ENCODE measurements at places on chromosomes 11 and 22.
A peak's percentile ranks its signal among the peaks of the same experiment; 100 is the strongest.

DNA sequence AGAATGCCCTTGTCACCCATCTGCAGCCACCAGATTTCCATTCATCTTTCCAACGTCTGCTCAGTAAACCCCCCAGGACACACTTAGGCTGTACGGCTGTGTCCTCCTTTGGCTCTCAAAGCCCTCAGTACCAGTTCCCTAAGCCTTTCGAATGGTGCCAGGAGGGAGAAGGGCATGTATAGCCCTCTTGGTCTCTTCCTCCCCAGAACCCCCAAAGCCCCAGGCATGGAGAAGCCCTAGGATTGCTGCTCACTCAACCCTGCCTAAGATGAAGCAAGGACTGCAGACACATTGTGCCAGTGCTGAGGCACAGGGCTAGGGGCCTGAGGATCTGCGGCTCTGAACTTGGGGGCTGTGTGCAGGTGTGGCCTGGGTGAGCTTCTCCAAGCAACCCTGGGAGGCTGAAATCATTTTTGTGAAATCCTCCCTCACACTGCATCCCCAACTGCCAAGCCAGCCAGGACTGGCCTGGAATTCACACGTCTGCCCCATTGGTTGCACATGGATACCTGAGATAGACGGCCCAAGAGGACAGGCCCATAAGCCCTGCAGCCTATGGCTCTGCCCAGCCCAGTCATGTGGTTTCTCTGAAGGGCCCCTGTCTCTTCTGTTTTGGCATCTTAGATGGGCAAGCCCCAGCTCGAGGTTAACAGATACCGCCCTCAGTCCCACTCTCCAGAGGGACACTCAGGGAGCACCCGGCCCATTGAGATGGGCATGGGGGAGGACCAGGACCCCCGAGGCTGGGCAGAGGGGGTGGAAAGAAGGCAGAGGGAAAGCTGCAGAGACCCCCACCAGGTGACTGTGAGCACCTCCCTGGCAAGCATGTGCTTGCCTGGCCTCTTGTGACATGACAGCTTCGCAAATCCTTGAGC lies 34.0 kb downstream of the KCNQ1OT1 start:
- DNase-seq = no peak

DNA sequence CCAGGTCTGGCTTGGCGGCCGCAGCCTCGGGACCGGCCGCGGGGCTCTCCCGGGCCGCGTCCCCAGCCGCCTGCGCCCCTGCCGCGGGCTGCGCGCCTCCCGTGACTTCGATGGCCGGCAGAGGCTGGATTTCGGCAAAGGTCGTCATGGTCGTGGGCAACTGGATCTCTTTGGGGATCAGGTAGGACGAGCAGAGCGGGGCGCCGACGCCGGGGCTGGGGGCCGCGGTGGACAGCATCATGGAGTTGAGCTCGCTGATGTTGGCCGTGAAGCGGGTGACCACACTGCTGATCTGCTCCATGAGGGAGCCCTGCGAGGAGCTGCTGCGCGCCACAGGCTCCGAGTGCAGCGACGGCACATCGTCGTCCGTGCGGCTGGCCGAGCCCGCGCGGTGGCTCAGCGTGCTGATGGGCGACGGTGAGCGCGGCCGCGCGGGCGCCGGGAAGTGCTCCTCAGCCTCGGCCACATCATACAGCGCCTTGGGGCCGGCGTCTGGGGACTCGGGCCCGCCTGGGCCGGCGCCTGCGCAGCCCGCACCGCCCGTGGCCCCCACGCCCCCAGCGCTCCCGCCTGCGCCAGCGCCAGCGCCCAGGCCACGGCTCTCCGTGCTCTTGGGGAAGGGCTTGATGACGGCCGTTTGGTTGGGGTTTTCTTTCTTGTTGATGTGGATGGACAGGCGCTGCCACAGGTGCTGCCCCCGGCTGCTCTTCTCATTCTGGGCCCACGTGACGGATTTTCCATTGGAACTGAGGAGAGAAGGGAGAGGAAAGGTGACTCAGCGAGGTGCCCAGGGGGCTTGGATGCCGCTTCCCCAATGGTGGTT lies 171.4 kb upstream of the CTSC start:
- no peak for DNase-seq

DNA sequence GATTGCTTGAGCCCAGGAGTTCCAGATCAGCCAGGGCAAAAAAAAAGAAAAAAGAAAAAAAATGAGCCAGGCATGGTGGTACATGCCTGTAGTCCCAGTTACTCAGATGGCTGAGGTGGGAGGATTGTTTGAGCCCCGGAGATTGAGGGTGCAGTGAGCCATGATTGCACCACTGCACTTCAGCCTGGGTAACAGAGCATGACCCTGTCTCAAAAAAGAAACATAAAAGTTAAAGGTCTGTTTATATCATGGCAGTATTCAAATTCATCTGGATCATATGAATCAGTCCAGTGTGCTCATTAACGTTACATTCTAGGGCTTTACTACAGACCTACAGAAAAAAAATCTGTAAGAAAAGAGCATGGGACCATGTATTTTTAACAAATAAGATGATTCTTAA lies 13.9 kb downstream of the HSD17B12 start:
- DNase-seq = no peak

DNA sequence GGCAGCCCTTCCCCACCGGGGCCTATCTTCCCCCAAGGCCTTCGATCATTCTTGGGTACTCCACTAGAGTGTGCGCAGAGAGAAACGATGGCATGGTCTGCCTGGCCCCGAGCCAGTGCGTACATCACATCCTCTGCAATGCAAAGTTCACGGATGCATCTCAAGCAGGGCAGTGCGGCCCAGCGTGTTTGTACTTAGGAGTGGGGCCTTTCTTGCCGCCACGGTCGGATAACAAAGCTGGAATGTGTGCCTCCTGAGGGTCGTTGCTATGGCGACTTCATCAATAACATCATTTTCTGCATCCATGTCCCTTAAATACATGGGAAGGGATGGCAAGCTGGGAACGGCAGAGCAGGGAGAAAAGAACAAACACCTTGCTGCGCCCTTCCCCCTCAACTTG lies 73.9 kb downstream of the SCUBE1 start:
- DNase-seq = no peak

GRCh38 chr11:12143461-12144258 lies 33.3 kb downstream of the MICAL2 start:
- no peak for DNase-seq

DNA sequence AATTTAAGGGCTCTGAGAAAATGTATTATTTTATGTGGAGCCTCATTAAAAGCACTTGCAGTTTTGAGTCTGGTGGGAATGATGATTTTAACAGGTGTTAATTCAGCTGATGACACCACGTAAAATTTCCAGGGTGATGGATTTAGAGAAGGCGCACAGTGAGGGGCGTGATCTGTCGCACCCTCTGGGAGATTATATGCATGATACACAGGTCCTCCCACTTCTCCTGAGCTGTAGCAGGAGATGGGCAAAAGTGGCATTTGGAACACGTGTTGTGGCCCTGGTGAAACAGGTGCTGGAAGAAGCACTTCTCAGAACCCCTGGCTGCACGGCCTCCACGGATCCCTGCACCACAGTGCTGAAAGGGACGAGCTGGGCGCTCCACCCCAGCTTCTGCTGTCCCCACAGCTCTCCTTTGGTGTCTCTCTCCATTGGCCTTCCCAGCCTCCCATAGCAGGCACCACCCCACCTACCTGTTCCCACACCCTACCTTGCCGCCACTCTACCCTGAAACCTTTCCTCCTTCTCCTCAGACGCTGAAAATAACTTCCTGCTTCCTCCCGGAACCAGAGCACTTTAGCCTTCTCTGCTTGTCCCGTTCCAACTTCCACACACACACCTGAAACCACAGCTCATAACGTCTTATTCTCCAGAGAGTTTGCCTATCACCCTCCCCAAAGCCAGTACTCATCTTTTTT lies 6.9 kb upstream of the SORL1 start:
- no peak for DNase-seq

DNA sequence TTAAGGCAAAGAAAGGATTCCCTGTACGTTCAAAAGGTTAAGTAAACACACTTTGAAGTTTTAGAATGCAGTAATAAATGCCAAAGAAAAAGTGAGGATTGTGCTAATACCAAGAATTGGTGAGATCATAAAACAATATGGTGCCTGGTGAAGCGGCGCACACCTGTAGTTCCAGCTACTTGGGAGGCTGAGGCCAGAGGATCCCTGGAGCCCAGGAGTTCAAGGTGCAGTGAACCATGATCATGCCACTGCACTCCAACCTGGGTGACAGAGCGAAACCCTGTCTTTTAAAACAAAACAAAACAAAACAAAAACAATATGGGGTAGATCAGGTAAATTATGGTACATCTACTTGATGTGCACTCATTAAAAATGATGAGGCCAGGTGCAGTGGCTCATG lies 73.4 kb upstream of the APOA1 start:
- DNase-seq = no peak

GRCh38 chr11:126997641-126998040 lies 2.9 kb downstream of the KIRREL3 start:
- no peak for DNase-seq

DNA sequence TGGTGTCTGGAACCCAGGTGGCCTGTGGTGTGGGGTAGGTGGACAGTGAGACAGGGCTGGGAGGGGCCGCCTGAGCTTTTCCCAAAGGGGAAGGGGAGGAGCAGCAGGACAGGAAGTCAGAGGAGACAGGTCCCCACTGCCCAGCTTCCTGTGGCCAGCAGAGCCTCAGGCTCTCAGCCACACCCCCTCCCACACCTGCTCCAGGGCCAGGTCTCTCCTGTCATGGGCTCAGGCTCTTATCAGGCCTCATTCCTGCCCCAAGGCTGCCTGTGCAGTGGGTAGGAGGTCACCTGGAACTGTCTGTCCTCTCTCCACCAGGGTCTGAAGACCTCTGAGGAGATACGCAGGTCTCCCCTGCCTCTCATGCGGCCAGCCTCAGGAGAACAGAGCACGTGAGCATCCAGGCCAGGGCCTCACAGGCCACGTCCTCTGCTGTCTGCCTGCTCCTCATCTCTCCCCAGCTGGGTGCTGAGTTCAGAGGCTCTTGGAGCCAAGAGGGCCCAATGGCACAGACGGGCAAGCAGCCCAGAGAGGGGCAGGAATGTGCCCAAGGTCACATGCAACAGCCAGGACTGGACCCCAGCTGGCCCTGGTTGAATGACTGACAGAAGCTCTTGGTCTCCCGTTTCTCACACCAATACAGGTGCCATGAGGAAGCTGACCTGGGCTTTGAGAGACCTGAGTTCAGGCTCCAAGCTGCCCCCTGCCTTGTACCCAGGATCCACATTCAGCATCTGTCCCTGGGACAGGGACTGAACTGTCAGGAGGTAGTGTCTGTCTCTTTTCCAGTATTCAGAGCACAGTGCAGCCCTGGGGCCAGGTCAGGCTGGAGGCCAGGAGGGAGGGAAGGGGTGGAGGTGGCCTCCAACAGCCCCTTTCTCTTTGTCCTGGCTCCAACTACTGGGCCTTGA lies 16.7 kb downstream of the STARD10 start:
- no peak for DNase-seq

DNA sequence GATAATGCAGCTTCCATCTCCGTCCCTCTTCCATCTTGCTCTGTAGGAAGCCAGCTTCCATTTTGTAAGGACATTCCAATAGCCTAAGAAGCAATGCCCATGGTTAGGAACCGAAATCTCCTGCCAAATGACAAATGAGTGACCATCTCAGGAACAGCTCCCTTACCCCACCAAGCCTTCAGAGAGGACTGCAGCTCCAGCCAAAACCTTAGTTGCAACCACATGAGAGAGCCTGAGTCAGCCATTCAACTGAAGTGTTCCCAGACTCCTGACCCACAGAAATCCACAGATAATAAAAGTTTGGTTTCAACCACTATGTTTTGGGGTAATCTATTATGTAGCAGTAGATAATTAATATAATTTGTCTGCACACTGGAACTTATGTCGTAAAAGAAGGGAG lies 51.7 kb upstream of the LDLRAD3 start:
- DNase-seq = no peak

DNA sequence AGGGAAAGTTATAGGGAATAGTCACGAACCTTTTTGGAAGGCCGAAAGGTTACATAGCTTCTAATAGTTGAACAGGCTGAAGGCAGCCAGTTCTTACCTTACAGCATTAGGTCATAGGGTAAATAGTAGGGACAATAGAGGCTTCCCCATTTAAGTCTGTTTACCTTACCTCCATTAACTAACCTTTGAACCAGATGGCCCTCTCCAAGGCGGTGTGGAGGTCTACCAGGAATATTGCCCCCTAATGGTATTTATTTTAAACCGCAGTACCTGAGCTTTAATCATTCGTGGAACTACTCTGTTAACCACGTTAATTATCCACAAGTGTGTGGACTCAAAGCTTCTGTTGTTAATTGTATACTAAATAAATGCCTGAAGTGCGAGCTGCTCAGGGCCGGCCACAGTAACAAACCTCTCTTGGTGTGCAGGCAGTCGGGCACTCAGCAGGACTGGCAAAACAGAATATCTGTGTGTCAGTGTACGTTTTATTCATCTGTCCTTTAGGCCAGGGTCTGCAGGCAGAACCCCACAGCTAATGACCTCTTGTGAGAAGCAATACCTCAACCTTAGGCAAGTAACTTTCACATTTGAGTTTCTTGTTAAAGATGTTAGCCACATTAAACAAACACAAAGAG lies 81.7 kb downstream of the PRCP start:
- DNase-seq = no peak

DNA sequence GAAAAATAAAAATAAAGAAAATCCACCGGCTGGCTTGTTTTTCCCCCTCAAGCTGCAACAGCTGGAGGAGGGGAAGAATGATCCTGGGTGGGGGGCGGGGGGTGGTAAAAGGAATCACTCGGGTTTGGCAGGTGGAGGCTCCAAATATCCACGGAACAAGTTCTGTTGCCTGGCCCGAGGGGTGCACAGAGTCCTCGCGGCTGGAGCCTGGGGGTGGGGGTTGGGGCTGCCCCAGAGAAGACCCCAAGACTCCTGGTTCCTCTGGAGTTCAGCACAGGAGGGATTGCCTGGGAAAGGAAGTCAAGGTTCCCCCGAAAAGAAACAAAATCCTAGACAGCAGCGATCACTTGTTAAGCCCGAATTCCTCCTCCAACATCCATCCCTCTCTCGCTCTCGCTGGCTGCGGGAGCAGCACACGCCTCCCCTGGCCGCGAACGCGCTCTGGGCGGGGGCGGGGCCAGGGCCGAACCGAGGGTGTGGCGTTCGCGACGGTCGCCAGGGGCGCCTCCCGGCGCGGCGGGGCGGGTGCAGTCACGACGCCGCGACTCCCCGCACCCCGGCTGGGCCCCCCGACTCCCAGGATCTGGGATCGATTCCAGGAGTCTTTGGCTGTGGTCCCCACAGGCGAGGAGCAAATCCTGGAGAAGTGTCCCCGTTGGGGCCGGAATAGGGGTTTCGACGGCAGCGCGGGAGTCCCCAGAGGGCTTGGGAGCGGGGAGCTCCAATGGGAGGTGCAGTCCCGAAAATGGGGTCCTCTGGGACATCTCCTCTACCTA lies at the start of gene KCNA4:
TSS of gene KCNA4 (minus strand) at position 443 of the 776 bp plus-strand sequence. CDS start 4,352 bp downstream, outside the sequence.
- peak; percentile 33 for DNase-seq

GRCh38 chr11:106178361-106178760 lies 100.9 kb downstream of the AASDHPPT start:
- DNase-seq = no peak

DNA sequence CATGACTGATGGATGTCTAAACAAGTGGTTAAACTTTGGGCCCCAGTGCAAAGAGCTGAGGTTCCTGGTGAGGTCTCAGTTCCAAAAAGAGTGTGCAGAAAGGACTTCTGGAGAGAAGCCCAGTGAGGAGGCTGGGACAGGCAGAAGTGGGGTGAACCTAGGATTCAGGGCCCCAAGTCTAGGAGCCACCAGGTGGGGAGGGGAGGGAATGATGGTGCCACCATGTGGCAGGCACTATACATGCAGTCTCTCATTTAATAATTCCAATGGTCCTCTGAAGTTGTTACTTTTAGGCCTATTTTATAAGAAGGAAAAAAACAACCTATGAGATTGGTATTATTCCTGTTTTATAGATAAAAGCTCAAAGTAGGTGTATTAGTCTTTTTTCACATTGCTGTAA lies 102.0 kb downstream of the INSC start:
- DNase-seq = no peak

Data from NT2/D1 (cell line).